ENCODE measurements at places on chromosomes 7 and 10.
A peak's percentile ranks its signal among the peaks of the same experiment; 100 is the strongest.

DNA sequence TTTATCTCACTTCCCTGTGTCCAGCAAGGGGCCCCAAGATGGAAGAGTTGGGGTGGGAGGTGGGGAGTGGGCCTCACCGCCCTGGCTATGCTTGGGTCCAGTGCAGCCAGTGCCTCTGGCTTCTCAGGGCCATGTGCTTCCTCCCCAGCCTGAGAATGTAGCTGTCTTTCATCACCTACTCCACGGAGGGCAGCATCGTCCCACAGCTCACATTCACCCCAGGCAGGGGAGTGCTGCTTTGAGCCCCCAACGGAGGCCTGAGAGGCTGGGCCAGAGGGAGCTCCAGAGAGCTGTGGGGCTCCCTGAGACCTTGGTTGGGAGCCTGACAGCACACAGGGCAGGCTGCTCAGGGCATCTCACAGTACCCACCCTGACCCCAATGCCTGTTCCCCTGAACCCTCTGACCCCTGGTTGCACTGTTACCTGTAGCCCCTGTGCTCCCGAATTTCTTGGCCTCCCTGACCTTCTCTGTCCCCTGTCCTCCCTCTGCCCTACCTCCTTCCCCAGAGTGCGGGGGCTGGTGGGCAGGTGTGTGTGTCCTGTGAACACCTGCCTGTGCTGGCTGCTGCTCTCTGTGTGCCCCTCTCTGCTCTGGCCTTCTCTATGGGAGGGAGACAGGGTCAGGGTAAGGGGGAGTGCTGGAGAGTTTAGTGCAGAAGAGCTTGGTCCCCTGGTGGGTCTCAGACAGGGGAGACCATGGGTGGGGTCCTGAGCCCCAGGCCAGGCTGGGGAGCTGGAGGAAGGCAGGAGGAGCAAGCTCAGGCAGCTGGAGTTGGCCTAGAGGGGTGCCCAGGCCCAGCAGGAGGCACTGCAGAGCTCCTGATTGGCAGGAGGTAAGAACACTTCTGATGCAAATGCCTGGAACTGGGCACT, 19.6 kb upstream of the ZNF488 start:
- DNase-seq = no peak

- peak; percentile 68 for DNase-seq
These were observed 212.4 kb downstream of the CCSER2 start for GRCh38 chr10:84540617-84541288.

- DNase-seq = no peak
These were observed 61.8 kb upstream of the CAPZA2 start for GRCh38 chr7:116800594-116800993.

- no peak for DNase-seq
These were observed 159.5 kb downstream of the GPAM start for GRCh38 chr10:112024079-112024478.

DNA sequence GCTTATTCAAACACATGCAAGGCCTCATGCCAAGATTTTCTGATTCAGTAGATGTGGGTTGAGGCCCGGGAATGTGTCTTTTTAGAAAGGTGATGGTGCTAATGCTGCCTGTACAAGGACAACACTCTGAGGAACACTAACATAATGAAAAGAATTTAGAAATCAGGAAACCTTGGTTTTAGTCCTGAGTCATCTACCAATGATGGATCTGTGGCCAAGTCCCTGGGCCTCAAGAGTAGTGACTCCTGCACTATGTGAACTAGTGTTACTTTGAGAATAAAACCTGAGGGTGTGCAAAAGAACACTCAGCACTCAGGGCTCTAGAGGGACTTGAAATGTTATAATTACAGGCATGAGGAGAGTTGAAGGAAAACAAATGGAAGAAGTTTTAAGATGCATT, 741.7 kb upstream of the GALNT17 start:
- DNase-seq = no peak

DNA sequence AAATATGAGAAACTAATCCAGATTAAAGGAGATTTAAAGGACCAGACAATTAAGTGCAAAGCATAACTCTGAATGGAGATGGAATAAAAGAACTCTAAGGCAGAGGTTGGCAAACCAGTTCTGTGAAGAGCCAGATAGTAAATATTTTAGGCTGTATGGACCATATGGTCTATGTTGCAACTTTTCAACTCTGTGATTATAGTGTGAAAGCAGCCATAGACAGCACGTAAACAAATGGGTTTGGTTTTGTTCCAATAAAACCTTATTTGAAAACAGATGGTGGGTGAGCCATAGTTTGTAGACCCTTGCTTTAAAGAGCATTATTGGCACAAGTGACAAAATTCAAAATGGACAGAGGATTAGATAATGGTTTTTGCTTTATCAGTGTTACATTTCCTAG, 884.1 kb downstream of the CCSER2 start:
- no peak for DNase-seq

DNA sequence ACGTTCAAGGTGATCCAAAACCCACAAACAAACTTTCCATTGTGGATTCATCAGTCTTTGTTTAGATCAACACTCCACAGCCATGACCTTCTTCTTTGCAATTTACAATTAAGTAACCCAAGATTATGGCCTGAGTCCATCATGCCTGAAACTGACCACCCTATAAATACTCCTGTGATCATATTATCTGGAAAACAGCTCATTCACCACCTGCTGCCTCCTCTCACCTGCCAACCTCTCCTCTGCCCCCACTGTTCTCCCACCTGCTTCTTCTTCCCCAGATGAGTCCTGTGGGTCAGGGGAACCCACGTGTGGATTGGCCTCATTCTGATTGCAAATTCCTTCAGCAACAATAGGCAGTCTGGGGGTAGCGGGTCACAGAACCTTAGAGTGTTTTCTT, 81.4 kb downstream of the ABLIM1 start:
- DNase-seq = no peak

DNA sequence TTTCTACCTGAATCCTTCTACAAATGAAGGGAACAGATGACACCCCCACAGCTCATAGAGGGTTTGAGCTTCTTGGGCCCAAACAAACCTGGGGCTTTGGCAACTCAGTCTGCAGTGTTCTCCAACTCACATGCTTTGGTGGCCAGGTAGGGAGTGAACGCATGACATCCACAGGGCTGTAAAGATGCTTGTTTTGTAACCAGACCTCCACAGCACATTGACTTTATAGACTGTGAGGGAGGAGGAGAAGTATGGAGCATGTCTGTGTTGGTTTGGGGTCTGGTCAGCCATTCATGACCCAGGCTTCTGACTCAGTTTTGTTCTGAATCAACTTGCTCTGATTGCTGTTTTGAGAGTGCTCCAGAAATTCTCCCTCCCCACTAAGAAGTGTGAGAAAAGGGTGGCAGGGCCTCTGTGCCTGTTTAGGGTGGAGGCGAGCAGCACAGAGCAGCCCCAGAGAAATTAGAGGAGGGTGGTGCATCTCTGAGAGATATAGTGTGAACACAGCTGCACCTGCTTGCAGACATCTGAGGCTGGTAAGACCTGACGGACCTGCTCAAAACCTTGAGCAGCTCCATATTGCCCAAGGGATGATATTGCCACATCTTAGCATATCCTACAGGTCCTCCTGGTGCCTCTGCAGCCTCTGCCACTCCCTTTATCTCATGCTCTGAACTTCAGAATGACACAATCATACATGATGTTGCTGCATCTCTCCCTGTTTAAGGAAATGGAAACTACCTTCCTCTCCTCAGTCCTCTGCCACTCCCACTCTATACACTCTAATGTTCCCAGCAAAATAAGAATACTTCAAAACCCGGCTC, 287.7 kb downstream of the ABCA13 start:
- no peak for DNase-seq

GRCh38 chr10:124296121-124296812, 122.5 kb downstream of the OAT start:
- DNase-seq = no peak

DNA sequence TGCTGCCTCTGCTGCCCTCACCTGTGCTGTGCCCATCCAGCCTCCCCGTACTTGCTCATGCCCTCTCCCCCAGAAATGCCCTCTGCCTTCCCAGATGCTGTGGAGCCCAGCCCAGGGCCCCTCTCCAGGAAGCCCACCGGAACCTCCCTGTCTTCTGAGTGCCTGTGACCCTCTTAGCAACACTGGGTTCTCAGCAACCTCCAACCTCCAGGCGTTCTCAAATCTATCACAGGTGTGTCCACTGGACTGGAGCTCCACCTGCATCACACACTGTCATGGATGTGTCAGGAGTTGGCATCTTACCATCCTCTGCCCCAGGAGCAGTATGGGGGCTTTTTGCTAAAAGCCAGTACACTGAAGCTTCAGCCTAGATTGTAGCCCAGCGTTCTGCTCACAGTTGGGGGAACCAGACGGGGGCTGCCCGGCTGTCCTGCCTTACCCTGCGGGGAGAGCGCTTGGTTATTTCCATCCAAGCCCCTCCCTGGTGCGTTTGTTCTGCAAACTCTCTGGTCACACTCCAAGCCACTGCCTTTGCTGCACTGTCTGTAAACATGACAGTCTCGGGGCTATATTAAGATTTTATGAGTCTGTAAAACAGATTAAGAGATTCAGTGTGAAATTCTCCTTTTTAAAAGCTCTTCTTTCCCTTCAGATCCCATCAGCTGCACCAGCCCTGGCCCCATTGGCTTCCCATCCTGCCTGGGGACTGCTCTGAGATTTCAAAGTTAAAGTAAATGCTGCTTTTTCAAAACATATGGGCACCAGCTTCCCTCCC, 71.3 kb upstream of the CPXM2 start:
- DNase-seq = no peak

GRCh38 chr10:19628767-19629560, 187.3 kb upstream of the PLXDC2 start:
- DNase-seq = no peak

- DNase-seq = no peak
These were observed 175.4 kb downstream of the GNAI1 start for GRCh38 chr7:80309971-80310549.

- DNase-seq = no peak
These were observed 177.7 kb downstream of the CUX1 start for GRCh38 chr7:101995121-101995520.

DNA sequence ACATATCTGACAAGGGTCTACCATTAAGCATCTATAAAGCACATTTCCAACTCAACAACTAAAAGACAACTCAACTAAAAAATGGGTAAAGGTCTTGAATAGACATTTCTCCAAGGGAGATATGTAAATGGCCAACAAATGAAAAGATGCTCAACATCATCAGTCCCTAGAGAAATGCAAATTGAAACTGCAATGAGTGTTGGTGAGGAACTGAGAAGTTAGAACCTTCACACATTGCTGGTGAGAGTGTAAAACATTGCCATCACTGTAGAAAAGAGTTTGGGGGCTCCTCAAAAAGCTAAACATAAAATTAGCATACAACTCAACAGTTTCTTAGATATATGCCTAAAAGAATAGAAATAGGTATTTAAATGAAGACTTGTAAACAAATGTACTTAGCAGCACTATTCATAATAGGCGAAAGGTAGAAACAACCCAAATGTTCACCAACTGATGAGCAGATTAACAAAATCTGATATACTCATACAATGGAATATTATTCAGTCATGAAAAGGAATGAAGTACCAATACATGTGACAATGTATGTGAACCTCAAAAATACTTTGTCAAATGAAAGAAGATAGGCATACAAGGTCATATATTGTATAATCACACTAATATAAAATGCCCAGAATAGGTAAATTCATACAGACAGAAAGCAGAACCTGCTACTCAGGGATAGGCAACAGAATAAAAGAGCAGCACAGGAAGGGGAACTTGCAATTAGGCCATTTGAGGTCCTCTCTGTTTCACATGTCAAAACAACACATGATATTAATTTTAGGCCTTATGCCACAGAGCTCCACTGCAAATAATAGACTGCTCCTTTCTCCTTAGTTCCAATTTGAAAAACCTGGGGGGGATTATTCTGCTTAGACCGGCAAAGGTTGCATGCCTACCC, 10.6 kb upstream of the LRRC72 start:
- DNase-seq = no peak

DNA sequence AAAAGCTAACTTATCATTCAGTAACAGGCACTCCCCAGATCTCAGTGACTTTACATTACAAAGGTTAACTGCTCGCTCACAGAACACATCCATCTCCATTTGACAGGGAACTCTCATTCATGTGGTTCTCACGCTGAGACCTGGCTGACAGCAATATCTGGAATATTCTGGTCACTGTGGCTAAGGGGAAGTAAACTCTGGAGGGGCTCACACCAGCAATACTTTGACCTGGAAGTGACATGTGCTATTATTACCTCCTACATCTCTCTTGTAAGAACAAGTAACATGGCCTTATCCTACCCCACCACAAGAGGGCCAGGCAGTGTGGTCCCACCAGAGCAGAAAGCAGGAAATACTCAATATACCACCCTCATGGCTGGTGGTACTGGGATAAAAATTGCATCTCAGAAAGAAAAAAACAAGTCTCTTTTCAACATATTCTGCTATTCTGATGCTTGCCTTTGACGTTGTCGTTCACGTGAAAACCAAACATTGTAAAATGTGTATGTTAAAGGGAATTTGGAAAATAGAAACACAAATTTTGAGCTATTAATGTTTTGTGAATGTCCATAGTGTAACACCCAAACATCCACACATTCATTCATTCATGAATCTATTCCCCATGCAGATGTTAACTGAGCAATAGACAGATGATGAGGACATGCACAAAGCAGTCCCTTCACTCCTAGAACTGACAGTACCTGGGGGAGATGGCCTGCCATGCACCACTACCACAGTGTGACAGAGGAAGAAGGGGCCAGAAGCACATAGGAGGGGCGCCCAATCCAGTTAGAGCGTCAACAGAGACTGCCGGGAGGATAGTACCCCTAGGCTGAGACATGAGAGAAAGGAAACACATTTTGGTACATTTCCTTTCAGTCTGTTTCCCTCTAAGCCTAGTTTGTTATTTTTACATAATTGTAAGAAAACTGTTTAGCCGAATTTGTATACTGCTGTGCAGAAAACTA, 166.0 kb upstream of the SP4 start:
- DNase-seq = peak; percentile 42

- DNase-seq = no peak
These were observed 111.4 kb upstream of the GLCCI1 start for GRCh38 chr7:7857143-7857583.

DNA sequence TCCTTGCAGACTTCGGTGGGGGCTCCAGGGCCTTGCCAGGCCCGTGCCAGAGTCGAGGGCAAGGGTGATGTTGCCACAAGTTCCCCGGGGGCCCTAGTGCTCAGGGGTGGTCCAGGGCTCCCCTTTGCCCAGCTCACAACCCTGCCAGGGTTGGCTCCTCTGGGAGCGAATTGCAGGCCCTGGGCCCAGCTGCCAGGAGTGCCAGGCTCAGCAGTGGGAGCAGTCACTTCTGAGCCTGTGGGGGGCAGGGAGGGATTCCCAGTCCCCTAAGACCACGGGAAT, 43.8 kb downstream of the TCERG1L start:
- DNase-seq = no peak
